Hippocampal formation (tissue), 2 donors: ENCODE measurements at places on chromosomes 6 and 20.

DNA sequence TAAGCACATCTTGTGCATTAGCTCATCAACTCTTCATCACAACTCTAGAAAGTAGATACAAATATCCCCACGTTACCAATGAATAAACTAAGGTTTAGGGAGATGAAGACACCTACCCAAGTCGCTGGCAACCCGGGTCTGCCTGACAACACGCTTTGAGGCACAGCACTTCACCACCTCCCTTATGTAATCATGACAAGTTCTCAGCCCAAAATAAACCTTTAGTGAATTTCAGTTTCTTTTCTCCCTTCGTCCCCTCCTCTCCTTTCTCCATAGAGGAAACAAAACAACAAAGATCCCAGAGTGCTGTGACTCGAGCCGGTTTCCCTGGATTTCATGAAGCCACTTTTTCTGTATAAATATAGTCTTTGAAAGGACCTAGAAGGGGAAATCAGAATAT lies 105.4 kb downstream of the MAFB start:
- no peak for DNase-seq

GRCh38 chr6:170277893-170278742 lies 12.8 kb downstream of the DLL1 start:
- no peak for DNase-seq

DNA sequence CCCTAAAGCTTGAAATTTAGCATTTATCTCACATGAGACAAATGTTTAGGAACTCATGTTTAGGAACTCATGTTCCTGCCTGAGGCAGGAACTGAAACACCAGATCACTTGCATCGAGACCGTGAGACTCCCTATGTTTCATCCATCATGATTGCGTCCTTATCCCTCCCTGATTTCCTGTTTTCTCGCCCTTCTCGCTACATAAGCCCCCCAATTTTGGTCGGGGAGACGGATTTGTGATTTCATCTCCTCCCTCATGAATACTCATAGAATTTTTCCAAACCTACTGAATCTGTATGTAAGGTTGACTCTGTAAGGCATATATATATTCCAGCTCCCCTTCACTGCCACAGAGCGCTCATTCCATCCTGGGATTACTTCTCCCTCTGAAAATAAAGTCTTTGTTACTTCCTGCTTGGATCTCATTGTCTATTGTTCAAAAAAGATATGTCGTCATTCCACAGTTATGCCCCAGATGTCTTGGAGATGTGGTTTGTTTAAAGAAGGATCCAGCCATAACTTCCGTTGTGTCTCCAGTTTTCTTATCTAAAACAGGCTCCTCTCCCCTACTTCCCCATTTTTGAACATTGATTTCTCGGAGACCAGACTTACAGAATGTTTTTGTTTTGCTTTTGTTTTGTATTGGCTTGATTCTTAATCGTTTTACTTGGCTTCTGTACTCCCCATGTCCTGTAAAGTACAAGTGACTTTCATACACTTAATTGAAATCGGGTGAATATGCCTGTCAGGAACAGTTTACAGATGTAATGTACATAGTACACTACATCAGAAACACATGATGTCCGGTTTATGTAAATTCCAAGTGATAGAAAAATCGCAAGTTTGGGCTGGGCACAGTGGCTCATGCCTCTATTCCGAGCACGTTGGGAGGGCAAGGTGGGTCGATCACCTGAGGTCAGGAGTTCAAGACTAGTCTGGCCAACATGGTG lies 118.7 kb downstream of the HFE start:
- peak; percentile 47 for DNase-seq

GRCh38 chr6:138529478-138529877 lies 30.2 kb upstream of the NHSL1 start:
- DNase-seq: no peak

DNA sequence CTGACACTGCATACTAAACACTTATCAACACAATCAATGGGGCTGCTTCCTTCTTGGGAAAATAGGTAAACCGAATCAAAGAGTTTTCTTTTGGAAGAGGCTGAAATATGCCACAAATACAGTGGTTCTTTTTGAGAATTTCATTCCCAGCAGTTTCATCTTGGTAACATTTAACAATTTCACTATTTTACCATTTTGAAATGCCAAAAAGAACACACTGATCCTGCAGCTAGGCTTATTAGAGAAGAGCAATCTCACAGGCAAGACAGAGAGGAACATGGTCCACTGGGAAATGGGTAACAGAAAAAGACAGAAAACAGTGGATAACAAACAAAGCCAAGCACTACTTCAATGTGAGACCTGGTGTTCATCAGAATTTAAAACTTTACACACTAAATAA lies 2.5 kb downstream of the CNR1 start:
- no peak for DNase-seq

DNA sequence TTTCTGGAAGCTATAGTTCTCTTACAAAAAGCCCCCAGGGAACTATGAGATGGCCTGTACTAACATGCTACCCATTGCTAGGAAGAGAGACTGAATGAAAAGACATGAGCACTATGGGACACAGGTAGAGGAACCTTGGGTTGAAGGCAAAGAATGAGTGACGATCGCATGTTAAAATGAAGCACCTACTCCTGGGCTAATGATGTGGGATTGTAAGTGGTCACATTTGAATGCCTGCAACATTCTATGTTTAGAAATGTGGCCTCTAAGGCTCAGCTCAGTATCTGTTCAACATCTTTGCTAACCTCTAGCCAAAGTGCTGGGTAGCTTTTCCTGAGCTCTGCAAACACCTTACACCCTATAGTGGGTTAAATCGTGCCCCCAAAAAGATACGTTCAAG lies 5.2 kb upstream of the ZC3H12D start:
- no peak for DNase-seq

- DNase-seq: no peak
These were observed 45.7 kb upstream of the TRAF3IP2 start for GRCh38 chr6:111651185-111652034.

- DNase-seq: no peak
These were observed 28.5 kb downstream of the SF3B5 start for GRCh38 chr6:144066741-144067484.

GRCh38 chr20:56278196-56278595 lies 29.7 kb downstream of the MC3R start:
- DNase-seq: no peak

DNA sequence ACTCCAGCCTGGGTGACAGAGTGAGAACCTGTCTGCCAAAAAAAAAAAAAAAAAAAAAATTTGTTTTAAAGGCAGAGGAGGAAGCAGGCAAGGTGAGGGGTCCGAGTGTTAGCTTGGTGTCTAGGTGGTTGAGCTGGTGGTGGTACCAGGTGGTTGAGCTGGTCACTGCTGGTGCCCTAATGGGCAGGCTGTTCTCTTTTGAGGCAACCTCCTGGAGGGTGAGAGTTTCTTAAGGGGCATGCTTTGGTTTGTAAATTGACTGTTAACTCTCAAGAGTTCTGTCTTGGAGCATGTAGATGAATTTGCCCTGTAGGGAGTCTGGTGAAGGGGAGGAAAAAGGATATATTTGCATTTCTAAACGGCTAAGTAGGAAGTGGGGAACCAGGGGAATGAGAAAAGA lies 52.7 kb downstream of the BANF2 start:
- DNase-seq: no peak

DNA sequence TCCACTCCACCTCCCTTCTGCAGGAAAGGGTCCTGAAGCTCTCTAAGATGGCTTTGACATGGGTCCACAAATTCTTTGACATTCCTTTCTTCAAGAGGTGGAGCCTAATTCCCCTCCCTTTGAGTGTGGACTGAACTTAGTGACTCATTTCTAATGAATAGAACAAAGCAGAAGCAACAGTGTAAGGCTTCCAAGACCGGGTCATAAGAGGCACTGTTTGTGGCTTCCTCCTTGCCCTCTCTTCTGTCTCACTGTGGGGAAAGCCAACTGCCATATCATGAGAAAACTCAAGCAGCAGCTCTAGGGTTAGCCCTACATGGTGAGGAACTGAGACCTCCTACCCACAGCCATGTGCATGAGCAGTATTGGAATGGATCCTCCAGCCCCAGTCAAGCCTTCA lies 5.9 kb upstream of the CDK5RAP1 start:
- no peak for DNase-seq

DNA sequence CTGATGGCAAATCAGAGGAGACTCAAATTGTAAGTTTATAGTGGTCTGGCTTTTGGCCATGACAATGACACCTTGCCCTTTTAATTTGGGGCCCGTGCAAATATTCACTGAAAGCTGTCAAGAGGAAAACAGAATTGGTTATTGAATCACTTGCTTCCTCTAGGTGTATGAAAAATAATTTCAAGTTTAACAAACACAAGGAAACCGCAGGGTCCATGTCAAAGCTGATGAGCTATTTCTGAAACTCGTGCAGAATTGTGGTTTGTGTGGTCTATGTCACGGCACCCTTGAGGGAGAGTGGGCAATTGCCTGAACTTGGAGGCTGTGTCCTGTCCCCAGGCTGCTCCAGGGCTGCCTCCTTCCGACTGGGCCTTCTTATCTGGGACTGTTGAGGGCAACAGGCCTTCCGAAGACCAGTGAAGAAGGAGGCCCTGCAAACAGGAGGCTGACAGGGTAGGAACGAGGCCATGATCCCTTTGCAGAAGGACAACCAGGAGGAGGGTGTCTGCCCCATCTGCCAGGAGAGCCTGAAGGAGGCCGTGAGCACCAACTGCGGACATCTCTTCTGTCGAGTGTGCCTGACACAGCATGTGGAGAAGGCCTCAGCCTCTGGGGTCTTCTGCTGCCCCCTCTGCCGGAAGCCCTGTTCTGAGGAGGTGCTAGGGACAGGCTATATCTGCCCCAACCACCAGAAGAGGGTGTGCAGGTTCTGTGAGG lies 788 bp downstream of the TRIM40 start:
- DNase-seq: no peak

DNA sequence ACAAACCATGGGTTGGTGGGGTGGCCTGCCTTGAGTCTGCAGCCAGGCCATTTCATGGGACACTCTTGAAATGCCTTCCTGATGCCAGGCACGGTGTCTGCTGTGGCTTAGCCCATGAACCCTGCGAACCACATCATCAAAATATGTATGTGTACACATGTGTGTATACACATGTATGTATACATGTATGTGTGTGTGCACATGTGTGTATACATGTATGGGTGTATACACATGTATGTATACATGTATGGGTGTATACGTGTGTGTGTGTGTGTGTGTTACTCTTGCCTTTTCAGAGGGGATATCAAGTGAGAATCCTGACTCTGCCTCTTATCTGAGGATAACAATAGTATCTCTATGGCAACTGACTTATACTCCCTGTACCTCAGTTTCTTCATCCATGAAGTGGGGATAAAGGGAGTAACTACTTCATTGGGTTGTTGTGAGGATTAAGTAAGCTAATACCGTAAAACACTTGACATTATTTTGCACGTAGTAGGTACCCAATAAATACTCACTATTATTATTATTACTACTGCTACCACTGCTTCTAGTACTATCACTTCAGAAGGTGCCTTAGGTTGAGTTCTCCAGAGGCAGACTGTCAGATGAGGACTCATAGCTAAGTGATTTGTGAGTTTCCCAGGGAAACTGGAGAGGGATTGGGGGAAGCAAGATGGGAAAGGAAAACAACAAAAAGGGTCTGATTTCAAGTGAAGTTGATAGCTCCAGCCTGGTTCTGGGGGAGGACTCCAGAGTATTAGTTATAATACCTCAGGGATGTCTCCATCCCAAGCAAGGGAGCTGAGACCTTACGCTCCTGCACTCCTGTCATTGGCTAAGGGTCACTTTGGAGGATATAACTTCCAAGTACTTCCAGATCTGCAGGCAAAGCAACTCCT lies 110.5 kb downstream of the VEGFA start:
- DNase-seq: no peak

DNA sequence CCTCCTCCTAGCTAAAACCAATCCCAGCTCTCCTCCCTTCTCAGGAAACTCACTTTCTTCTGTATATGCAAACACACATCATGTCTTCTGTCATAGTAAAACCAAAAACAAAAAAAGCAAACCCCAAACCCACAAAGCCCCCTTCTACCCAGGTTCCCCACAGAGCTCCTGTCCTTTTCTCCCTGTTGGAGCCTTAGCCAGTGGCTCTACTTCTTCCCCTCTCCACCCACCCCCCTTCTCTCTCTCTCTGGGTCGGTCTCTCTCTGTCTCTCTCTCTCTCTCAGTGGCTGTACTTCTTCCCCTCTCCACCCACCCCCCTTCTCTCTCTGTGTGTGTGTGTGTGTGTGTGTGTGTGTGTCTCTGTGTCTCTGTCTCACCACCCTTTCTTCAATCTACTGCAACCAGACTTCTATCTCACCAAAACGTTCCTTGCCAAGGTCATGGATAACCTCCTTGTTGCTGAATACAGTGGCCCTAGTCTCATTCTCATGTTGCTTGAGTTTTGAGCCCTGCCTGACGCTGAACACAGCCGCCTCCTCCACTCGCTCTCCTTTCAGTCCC lies 8.7 kb upstream of the OSER1 start:
- no peak for DNase-seq

DNA sequence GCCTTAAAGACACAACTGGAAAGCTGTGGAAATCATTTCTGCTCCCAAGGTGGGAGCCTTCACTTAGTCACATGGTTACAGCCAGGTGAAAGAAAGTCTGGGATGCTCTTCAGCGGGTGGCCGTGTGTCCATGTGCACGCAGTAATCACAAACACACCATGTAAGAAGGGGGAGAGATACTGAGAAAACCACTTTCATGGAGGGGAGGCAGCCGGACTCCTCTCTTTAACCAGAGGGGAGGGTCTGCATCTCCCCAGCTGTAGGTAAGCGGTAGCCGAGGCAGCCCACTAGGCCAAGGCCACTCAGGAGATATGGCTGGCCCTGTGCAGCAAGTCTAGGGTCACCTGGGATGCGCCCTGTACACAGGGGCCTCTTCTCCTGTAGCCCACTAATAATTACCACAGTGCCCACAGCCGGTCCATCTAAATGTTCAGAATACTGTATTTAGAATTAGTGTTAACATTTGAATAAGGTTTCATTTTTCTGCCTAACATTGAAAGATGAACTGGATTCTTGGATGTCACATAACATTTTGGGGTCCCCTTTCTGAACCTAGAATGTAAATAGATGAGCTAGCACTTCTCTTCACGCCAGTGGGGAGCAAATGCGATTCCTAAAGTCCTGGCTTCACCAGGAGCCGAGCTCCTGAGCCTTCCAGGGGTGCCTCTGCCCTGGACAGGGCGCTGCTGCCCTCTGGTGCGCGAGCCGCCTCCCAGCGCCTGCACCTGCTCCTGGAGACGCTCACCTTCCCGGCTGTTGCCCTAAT lies 15.9 kb downstream of the GPR31 start:
- no peak for DNase-seq

- DNase-seq: no peak
These were observed 193.8 kb downstream of the COL12A1 start for GRCh38 chr6:75012018-75012417.

- no peak for DNase-seq
These were observed 361.6 kb downstream of the PHF3 start for GRCh38 chr6:63997221-63997620.

GRCh38 chr6:35046862-35047261 lies 94.3 kb downstream of the TCP11 start:
- DNase-seq: no peak

- DNase-seq: no peak
These were observed 1090.1 kb upstream of the ADGRB3 start for GRCh38 chr6:67544851-67545452.

GRCh38 chr6:54002116-54002515 lies 109.1 kb upstream of the MLIP start:
- DNase-seq: no peak
